ENCODE measurements at places on chromosomes 7 and 10.

DNA sequence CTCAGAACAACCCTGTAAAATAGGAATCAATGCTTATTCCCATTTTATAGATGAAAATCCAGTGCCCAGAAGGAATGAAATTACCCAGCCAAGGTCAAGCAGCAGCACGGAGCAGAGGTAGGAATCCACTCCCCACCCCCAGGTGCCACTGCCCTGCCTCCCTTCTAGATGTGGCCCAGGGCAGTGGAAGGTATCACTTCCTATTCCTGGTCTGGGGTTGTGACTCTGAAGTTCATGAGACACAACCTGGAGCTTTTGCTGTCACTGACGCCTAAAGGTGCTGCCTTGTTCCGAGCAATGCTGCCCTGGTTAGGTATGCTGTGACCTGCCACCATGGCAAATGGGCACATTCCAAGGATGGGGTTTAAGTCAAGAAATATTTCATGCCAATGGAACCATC lies 53.6 kb downstream of the PIK3AP1 start:
- DNase-seq = no peak

GRCh38 chr10:46552526-46553237 lies 3.8 kb downstream of the GPRIN2 start:
- DNase-seq = no peak

DNA sequence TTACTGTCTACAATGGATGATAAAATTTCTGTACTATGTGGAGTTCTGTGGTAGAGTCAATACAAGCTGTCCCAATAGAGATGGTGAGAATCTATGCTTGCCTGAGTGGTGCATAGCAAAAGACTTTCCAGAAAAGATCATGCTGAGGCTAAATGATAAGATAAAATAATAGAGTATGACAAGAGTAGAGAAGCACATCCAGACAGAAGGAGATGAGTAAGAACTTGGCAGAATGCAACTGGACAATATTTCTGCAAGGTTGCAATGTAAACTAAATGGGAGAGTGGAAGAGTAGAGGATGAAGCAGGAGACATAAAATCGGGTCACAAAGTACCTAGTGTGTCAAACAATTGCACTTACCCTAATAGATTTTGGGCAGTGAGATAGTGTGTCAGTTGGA lies 347.6 kb downstream of the MDFIC start:
- DNase-seq = no peak

- no peak for DNase-seq
Observed at GRCh38 chr10:121830101-121830500, 97.7 kb downstream of the ATE1 start.

GRCh38 chr10:43249151-43249961 lies 17.5 kb downstream of the RASGEF1A start:
- no peak for DNase-seq

GRCh38 chr10:31707093-31708039 lies 221.3 kb downstream of the ARHGAP12 start:
- peak; percentile 72 for DNase-seq

- DNase-seq = no peak
Observed at GRCh38 chr7:84372712-84373111, 178.1 kb upstream of the SEMA3A start.

GRCh38 chr10:112383325-112383724 lies 9.4 kb downstream of the ACSL5 start:
- DNase-seq = peak; percentile 35

DNA sequence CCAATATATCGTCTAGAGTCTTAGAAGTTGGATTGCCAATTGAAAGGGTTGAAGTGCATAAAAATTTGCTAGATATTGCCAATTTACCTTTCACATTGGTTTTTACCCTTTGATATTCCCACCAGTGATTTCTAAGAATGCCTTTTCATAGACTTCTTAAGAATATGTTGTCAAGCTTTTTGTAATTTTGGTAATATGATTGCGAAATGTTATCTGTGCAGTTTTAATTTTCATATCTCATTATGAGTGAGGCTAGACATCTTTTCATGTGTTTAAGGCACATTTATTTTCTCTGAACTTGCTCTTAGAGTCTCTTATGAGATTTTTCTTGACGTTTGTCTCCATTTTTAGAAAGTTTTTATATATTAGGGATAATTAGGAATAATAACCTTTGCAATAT lies 567.2 kb downstream of the CCSER2 start:
- no peak for DNase-seq

- DNase-seq = no peak
Observed at GRCh38 chr10:78214955-78215354, 181.3 kb downstream of the RPS24 start.

DNA sequence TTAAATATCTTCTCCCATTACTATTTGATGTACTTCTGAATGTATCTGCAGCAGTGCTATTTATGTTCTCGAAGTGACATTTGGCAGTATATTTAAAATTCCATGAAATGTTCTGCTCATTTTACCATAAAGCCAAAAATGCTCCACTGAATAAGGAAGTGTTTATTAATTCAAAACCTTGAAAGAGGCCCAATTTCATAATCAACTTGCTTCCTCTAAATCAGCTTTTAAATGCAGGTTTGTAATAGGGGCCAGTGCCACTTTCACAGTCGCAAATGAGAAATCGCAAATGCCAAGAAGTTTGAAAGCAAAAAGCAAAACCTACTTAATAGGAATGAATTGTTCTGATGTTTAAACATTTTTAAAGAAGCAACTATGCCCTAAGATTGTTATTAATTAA lies 11.4 kb downstream of the NHLRC2 start:
- DNase-seq = no peak

- no peak for DNase-seq
Observed at GRCh38 chr7:25946181-25946580, 205.8 kb upstream of the NFE2L3 start.

DNA sequence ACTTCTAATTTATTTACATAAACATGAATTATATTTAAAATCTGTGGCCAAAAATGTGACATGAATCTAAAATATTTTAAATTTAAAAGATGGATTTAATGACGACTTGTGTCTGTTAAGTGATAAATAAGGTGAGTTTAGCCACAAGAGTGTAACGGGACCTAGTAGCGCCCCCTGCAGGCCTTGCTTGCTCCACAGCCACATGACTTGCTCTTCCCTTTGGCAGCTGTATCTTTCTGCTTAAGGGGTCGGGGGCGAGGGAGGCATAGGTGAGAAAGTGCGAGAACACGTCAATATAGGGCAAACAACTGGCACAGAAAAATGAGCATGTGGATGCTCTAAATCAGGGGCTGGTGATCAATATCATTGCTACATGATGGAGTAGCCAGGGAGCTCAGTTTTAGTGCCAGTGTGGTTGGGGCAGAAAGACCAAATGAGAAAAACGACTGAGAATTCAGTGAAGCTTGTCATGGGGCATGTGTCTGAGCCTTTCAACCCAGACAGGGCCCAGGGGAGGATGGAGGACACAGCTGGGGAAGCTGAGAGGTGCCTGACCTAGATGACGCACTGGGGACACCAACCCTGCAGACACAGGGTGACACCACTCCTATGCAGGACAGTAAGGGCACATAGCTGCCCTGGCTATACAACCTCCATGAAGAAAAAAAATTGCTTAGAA lies 49.8 kb downstream of the PAXIP1 start:
- peak; percentile 75 for DNase-seq

DNA sequence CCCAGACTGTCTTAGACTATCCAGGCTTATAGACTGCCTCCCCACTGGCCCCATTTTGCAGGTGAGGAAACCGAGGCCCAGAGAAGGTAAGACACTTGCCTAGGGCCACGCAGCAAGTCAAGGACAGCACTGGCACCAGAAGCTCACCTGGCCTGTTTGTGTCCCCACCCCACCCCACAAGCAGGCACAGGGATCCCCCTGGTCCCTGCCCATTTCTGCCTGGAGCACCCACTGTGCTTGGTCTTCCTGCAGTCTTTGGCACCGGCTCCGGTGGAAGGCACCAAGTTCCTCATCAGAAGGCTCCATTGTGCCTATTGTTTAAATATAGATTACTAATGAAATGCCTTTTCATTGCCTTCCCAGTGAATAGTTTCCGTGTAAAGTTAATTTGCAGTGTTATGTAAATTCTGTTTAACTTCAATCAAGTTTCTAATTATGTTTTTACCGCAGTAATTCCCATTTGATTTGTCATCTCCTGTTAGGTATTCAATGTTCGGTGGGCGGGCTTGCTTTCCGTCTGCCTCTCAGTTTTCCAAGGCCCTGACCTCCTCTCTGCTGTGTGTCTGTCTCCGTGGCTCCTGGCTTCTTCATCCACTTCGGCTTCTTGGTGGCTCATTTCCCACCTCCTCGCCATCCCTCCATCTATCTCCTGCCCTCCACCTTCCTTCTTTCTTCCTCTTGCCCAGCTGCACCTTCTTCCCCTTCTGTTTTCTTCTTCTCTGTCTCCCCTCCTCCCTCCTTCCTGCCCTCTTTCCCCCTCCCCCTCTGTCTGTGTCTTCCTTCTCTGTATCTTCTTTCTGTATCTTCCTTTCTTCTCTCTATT lies 75.8 kb downstream of the ZMIZ1 start:
- no peak for DNase-seq

DNA sequence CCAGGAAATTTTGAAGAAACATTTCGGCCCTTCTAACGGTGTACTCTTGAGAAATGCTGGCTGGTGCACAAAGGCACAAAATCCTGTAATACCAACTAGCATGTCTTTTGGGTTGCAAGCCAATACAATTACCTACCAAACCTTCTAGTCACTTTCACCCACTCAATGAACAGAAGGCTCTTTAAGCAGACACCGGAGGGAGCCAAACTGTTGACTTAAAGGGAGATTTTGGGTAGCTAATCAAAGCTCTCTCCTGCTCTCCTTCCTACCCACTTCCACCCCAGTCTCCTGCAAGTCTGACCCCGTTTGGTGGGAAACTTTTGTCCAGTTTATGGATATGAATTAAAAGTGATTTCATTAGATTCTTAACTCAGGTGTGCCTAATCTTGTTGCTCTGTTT lies 24.0 kb downstream of the GRM3 start:
- peak; percentile 26 for DNase-seq

DNA sequence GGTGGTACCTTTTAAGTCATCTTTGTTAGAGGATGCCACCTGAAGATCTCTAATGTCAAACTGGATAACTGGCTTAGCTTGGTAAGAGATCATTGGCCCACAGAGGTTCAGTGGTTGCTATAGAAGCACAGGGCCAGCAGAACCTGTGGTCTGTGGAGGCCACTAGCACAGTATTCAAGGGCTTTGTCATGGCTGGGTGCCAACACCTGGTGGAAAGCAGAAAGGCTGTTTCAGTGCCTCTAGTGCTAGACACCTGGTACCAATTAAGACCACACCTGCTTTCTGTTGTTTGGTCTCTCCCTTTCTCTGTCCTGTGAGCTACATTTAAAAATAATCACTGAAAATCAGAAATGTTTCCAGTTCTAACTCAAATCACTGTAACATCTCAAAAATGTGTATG lies 10.0 kb upstream of the PCGF5 start:
- no peak for DNase-seq
